NCI-H187 treated with DMSO at 0.1 percent for 48 hours (cell line): ENCODE measurements at places on chromosomes 6 and 20.

DNA sequence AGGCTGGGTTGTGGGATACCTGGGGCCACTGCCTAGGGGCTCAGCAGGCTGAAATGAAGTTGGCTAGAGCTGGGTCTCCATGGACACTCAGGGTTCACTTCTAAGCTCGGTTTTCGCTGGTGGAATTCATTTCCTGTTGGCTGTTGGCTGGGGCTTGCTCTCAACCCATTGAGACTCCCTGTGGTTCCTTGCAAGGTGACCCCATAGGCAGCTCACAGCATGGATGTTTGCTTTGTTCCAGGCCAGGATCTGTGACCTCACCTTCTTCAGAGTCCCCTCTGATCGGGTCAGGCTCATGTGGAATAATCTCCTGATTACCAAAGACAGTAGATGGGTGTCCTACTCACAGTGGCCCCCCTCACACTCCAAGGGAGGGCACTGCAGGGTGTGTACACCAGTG lies 229.3 kb downstream of the QKI start:
- no peak for DNase-seq

DNA sequence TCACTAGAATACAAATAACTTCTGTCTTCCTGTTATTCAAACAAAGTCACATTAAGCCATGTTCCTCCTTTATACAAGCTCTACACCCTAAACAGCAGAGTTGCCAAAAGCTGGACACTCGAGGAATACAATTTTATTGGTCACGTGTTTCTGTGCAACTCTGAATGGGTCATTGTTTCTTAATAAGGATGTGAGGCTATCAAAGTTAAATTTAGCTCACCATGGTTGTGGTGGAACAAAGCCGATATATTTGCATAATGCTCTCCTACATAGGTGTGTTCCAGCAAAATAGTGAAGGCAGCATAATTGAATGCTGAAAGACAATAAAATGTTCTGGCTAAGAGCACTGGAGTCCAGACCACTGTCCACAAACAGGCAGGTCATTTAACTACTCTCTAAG lies 36.9 kb upstream of the CD2AP start:
- DNase-seq: no peak

DNA sequence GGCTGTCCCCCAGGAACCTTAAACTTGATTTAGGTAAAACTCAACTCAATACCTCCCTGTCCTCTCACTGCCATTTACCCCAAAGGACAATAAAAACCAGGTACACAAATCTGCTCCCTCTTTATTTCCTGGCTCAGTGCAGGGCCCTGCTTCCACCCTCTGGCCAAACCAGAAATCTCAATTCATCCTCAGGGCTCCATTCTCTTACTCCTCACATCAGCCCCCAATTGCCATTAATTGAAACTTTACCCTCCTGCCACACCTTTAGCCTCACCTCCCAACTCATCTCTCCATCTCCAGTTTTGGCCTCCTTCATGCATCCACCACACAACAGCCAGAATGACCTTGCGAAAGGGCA lies 10.5 kb downstream of the ZBTB2 start:
- DNase-seq: no peak

- no peak for DNase-seq
Observed at GRCh38 chr20:40563296-40563950, 125.6 kb downstream of the MAFB start.

DNA sequence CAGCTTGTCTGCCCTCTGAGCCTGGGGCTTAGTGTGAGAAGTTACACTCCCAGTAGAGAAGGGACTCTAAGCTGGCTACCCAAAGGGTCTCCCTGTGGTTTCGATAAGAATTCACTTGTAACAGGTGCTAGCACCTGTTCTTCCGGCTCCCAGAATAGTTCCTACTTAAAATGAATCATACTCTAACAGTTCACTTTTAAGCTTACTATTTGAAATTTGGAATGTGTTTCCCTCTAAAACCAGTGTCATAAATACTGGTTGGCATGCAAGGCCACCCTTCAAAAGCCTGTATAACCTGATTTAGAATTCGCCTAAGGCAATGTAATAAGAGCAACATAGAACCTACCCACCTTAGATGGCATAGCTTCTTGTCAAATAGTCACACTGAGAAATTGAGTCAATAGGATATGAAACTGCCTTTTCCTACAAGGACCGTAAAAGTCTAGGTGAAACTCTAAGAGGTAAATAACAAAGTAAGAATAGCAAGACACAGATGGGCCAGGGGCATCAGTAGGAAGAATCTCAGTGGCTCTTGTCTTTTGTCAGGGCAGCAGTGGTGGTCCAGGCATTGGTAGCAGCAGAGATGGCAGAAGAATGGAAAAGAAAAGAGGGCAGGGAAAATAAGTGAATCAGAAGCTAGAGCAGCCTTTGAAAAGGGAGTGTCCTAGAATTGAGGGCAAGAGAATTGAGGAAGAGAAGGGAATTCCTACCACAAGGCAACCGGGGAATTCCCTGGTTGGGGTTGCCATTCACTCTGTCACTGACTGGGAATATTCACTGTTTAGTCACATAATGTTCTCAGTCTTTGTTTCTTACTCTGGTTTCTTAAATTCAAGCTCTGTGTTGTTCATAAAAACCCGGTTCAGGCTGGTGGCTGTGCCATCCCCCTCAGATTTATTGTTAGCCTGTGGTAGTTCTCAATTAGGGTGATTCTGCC lies 91.5 kb downstream of the HIVEP2 start:
- DNase-seq: no peak

DNA sequence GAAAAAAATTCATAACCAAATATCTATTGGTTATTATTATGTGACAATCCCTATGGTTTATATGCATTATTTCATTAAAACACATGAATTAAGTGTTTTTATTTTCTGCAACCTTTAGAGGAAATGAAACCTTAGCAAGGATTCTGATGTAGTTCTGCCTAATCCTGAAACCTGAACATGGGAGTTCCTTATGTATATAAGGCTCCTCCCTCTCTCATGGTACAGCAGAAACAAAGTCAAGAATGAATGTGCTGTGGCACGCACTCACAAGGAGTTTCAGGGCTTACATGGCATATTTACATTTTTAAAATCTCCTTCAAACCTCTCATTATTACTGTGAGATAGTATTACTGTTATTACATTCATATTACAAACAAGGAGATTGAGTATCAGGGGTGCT lies 426.4 kb upstream of the CITED2 start:
- no peak for DNase-seq
